Stimulated activated CD8-positive, alpha-beta memory T cell treated with anti-CD3 and anti-CD28 coated beads, Interleukin-7, amount 100 ng/mL, for 4 hours (primary cell): ENCODE measurements at places on chromosomes 4 and X.

DNA sequence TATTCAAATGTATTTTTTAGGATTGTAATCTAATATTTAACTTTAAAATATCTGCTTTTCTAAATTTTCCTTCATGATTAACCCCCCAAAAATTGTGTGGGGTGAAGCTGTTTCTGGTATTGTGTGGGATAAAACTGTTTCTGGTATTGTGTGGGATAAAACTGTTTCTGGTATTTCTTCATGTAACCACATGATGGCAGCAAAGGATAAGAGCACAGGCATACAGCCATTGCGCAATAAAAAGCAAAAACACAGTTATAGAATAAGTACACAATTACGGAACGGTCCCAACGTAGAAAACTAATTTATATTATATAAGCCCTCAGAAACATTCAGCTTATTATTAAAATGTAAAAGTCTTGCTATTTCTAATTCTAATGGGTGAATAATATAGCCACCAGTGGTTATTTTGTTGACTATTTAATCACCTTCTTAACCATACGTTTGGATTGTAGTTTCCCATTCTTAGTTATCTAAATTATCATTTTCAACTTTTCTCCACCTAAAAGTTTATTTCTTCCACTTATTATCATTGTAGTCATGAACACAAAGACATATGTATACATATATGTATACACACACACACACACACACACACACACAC lies 333.9 kb upstream of the FSTL5 start:
- no peak for DNase-seq

- DNase-seq = no peak
These were observed 37.0 kb downstream of the STK26 start for GRCh38 chrX:132059973-132060540.

- no peak for DNase-seq
These were observed 6.2 kb upstream of the OSTC start for GRCh38 chr4:108644237-108644636.

DNA sequence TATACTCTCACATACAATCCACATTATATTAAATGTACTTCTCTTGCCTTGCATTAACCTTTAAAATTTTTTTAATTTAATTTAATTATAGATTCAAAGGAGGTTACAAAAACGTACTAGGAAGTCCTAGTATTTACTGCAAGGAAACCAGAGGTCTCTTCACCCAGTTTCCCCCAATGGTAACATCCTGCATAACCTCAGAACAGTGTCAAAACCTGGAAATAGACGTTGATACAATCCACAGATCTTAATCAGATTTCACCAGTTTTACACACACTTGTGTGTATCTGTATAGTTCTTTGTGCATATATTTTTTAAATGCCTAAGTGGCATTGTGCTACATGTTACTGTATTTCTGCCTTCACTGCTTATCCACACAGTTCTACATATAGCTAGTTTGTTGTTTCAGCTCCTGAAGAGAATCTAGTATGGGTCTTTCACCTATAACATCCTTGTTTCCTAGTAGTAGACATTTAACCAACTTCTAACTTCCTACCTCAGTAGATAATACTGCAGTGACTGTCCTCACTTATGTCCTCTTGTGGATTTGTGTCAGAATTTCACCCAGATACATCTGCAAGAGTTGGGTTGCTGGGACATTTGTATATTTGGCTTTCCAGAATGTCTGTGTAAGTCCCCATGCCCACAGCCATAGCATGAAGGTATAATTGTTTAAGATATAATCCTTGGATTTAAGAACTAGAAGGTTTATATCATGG lies 103.2 kb downstream of the NFKB1 start:
- DNase-seq = no peak

DNA sequence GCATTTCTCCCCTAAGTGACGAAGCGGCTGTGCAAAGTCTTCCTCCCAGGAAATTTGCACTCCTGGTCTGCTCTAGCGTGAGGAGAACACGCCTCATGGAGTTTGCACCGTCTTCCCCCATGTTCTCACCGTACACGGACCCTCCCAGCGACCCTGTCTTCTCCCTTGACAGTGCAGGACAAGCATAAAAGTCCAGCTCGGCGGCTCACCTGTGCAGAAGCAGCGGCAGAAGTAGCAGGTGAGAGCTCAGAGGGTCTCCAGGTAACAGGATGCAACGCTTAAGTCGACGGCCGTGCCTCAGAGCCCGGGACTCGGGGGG lies 314 bp downstream of the P2RY8 start:
- DNase-seq = no peak

GRCh38 chrX:132031867-132032266 lies 8.8 kb downstream of the STK26 start:
- no peak for DNase-seq

DNA sequence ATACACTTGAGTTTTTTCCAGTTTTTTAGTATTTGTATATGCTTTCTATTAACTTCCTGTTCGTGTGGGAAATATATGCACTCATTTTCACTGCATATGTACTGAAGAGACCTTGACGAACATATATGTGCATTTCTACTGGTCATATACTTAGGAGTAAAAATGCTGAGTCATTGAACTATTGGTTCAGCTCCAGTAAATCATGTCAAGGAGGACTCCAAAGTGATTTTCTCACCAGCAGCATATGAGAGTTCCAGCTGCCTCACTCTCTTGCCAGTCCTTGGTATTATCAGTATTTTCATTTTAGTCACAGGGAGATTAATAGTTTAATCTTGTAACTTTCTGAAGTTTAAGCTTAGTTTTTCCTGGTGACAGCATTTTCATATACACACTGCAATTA lies 2750.2 kb downstream of the ARAP2 start:
- DNase-seq = no peak

- DNase-seq = no peak
These were observed 695 bp downstream of the MTM1 start for GRCh38 chrX:150569155-150569477.

- DNase-seq = no peak
These were observed 255.4 kb downstream of the PRDM5 start for GRCh38 chr4:120667102-120667501.

DNA sequence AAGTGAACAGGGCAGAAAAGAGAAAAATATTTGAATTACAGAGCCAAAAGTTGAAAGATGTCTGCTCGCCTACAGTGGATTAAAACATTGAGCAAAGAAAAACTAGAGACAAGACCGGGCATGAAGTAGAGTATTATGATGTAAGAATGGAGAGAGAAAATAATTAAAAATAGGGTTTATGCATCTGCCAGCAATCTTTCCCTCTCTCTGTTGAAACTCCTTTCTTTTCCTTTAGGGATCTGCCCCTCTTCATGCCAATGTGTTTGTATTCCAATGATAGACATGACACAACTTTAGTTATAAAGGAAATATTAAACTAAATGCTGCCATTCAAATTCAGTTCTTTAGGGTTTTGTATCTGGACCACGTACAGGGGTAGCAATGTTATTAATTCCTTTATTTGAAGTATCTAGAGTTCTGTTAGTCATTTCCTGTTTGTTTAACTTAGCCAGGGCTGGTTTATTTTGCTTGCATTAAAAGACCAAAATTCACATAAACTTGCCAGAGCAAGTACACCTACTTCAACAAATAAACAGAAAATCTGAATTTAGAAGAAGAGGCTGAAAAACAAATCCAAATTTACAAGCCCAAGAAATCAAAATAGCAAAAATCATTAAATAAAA lies 202.6 kb downstream of the SPOCK3 start:
- no peak for DNase-seq

DNA sequence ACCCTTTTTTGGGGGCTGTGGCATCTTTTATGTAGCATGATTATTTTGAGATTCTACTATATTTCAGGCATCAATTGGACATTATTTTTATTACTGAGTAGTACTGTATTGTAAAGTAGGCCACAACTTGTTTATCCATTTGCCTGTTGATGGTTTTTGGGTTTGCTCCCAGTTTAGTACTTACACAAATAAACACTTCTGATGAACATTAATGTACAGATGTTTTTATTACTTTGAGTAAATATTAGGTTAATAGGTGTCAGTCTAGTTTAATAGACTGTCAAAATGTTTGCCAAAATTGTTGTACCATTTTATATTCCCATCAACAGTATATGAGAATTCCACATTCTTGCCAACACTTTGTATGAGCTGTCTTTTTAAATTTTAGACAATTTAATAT lies 214.9 kb upstream of the MAD2L1 start:
- no peak for DNase-seq

- DNase-seq = no peak
These were observed 8.7 kb upstream of the TEX13A start for GRCh38 chrX:105229146-105229545.

DNA sequence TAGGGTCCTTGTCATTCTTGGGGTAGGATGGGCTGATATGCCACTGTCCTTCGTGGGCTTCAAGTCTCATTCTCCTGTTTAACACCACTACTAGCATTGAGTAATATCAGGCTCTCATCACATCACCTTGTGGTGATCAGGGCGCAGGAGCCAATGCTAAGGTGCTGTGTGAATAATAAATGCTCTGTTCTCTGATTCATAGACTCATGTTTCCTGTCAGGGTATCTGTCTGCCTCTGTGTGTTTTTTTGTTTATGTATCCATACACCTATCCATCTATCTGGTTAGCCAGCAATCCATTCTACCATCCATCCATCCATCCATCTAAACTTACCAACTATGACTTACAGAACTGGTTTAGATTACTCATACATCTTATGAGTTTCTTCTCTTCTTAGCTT lies 525.1 kb upstream of the ATOH1 start:
- DNase-seq = no peak

DNA sequence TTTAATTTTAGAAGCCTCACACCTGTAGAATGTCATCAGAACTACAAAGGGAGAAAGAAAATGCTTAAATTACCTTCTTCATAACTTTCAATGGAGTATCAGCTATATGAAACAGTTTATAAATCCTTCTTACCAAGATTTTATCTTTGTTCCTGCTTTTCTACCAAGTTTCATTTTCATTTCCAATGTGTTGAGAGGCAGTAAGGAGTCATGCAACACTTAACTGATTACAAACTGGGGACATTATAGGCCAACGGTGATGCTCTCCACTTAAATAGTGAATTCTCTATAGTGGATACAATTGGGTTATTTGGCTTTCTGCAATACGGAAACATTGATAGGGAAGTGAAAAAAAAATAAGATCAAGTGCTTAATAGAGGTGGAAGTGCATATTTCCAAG lies 145.2 kb upstream of the FTHL17 start:
- DNase-seq = no peak

GRCh38 chr4:136571315-136571714 lies 961.0 kb downstream of the PCDH18 start:
- no peak for DNase-seq

- no peak for DNase-seq
These were observed 1.2 kb downstream of the HMGB3 start for GRCh38 chrX:150984169-150984824.

DNA sequence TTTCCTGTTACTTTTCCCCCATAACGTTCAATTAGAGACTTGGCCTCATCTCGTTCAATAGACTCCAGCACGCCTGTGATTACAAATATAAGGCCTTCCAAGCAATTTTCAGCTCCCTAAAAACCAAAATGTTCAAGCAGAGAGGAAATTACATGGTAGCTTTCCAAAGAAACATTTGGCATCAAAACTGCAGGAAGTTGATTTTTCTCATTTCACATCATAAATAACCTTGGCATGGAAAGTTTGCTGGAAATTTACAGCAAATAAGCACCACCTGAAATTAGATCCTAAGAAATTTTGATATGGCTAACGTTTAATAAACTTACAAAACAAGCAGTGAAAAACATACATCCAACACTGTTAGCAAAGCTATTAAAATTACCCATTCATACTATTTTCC lies 53.3 kb downstream of the RFC1 start:
- no peak for DNase-seq

GRCh38 chr4:24888475-24889344 lies 24.1 kb downstream of the CCDC149 start:
- no peak for DNase-seq
